ENCODE measurements at places on chromosomes 12 and 14.

GRCh38 chr12:24416423-24417109, 467.1 kb upstream of the SOX5 start:
- DNase-seq: no peak

DNA sequence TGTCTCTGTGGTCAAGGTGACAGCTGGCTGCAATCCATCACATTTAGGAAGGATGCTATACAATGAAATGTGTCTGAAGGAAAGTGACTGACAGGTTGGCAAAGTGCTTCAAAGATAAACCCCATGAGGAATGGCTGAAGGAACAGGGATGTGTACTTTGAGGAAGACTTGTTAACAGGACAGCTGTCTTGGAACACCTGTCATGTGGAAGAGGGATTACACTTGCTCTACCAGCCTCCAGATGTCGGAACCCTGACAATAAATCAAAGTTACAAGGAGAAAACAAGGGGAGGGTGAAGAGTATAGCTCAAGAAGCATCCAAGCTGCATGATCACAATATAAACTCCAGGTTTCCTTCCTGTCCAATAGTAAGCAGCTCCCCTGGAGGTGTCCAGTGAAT, 147.8 kb upstream of the TMCC3 start:
- DNase-seq: no peak

GRCh38 chr12:81798294-81798693, 39.1 kb upstream of the PPFIA2 start:
- no peak for DNase-seq

GRCh38 chr12:122421187-122421820, 1.2 kb downstream of the CLIP1 start:
- DNase-seq: no peak

Data from putamen (tissue), 1 donor.